ENCODE measurements at places on chromosomes 3 and 15. TPM values are rescaled to one million over a fixed set of nuclear protein-coding genes. Genes with fewer than 3 reads are reported as not detected.

THBS1 gene
- total RNA-seq = 652 TPM

TMCO5A gene
- not detected for total RNA-seq

UBR1 gene
- total RNA-seq = 43.9 TPM

ITGA11 gene
- total RNA-seq = 306 TPM

NPHP3 gene
- total RNA-seq = 46.3 TPM

UACA gene
- 121 TPM for total RNA-seq

AP3B2 gene
- 1.4 TPM for total RNA-seq

MBNL1 gene
- 348 TPM for total RNA-seq

TMEM266 gene
- total RNA-seq = 0.26 TPM

All from articular chondrocyte of knee joint (primary cell).